ENCODE measurements at places on chromosomes 5 and 9.

- peak; percentile 81 for DNase-seq
Measured at GRCh38 chr9:129141066-129142041, 30.1 kb downstream of the PTPA start.

DNA sequence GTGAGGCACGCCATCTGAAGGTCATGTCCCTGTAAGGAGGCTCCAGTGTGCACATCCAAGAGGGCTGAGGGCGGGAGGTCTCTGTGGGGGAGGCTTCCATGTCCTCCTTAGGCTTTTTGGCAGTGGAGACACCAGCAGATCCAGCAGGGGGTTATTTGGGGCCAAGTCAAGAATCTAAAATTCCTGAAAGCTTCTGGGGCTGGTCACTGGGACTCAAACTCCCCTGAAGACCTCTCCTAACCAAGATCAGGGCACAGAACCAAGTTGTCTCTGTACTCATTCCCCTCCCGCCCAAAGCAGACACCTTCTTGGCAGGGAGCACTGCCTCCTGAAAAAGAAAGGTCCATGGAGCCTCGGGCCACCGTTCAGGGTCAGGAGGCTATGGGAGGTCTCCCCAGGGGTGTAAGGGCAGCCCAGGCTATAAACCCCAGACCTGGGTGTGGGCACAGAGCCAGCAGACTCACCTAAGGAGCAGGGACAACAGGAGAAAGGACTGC is 127.4 kb upstream of the ADRA1B start:
- no peak for DNase-seq

GRCh38 chr9:134373269-134373668 is 47.0 kb downstream of the RXRA start:
- DNase-seq: peak; percentile 59

DNA sequence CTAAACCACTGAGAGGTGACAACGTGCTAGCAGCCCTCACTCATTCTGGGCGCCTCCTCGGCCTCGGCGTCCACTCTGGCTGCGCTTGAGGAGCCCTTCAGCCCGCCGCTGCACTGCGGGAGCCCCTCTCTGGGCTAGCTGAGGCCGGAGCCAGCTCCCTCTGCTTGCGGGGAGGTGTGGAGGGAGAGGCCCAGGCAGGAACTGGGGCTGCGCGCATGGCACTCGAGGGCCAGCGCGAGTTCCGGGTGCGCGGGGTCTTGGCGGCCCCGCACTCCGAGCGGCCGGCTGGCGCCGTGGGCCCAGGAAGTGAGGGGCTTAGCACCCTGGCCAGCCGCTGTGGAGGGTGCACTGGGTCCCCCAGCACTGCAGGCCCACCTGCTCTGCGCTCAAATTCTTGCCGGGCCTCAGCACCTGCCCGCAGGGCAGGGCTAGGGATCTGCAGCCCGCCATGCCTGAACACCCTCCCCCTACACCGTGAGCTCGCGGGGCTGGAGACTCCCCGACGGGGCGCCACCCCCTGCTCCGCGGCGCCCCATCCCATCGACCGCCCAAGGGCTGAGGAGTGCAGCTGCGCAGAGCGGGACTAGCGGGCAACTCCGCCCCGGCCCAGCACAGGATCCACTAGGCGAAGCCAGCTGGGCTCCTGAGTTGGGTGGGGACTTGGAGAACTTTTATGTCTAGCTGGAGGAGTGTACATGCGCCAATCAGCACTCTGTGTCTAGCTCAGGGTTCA is 11.8 kb upstream of the UBE2D2 start:
- no peak for DNase-seq

GRCh38 chr5:38726279-38726678 is 119.5 kb upstream of the OSMR start:
- DNase-seq: no peak

- DNase-seq: peak; percentile 23
Measured at GRCh38 chr5:80254767-80255430, 949 bp downstream of the SERINC5 start.

GRCh38 chr5:148861696-148862095 is 35.3 kb downstream of the ADRB2 start:
- DNase-seq: no peak

DNA sequence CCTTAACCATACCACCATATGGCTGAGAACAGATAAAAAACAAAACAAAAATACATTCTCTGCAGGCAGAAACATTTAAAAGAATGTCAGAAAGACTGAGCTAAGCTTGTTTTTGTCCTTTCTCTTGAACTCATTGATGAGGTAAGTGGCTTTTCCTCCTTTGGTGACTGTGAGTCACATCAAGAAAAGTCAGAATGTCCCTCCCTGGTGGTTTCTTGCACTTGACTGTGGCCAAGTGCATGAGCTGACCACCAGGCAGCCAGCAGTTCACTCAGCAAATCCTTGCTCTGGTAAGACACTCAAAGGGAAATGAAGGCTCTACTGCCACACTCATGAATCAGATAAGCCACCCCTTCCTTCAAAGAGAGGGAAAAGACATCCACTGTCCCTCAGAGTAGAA is 970.9 kb downstream of the TAF11L14 start:
- no peak for DNase-seq

GRCh38 chr5:89065919-89066318 is 182.9 kb upstream of the MEF2C start:
- no peak for DNase-seq

DNA sequence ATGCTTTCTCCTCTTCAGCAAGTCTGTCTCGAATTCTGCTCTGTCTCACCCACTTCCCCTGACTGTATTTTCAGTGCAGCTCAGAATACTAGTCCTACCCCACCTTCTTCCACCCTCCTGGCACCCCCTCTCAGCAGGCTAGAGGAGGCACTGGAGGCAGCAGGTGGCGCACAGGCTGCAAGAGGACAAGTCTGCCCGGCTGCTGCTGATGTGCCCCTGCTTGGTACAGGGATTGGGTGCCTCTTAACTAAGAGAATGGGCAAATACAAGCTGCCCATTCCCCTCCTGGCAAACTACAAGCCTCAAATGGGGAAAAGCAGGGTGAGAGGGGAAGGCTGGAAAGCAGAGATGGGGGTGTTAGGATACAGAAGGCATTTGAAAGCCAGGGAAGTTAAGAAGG is 5.1 kb downstream of the TLN1 start:
- peak; percentile 52 for DNase-seq

GRCh38 chr5:34806532-34806931 is 32.4 kb upstream of the TTC23L start:
- DNase-seq: no peak

GRCh38 chr9:136568288-136569081 is 22.6 kb upstream of the NOTCH1 start:
- DNase-seq: no peak

DNA sequence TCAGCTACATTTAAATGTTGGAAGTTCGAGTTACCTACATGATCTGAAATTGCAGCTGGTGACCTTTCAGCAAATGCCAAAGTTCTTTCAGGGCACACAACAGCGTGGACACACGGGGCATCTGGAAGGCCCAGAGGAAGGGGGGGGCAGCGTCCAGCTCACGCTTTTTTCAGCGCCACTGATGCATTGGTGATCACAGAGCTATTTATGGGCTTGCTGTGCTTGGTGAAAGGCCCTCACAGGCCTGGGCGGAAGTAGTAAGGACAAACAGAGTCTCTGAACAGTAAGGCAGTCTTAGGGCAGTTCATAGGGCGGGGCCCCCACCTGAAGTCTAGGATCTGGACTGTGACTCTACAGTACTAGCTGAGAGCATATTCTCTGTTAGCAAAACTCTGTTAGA is 6.6 kb upstream of the FBP2 start:
- no peak for DNase-seq

DNA sequence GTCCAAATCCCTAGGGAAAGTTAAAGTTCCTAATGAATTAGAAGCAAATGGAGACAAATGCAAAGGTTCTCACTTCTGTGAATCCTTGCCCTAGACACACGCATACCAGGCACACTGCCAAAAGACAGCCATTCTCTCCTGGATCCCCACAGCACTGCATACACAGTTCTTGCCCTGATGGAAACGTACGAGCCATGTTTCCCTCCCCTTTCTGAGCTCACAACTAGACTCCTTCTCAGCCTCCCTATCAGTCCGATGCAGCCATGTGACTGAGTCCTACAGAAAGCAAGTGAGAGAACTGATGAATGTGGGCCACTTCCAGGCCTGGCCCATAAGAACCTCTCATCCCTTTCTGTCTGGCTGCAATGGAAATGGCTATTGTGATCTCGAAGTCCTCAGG is 92.0 kb downstream of the ZNF608 start:
- DNase-seq: no peak

DNA sequence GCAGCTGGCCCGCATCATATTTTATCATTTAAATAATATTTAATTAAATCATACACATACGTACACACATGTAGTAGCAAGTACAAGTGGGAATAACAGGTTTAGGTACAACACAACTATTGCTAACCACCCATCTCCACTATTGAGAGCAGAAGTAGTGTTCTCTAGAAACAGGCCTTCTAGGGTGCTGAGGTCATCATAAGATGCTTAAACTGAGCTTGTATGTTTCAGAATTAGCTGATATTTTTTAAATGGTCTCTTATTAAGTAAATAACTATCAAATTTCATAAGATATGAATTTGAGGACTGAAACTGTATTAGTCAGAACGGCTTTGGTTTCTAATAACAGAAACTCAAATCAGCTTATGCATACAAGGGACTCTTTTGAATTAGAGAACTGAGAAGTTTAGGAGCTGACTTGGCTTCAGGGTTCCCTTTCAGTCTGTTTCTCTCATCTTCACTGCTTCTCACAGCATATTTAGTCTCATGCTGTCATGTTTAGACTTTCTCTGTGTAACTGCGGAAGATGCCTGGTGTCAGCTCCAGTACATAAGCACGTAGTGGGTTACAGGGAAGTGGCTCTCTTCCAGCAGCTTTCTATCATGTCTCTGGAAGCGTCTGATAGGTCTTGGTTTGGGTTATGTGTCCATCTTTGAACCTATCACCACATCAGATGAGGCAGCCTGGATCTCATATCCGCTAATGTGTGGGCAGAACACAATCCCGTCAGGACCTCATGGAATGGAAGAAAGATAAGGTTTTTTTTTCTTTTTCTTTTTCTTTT is 25.0 kb upstream of the OCLN start:
- DNase-seq: peak; percentile 29

GRCh38 chr5:112379542-112380325 is 39.3 kb downstream of the EPB41L4A start:
- DNase-seq: no peak

- no peak for DNase-seq
Measured at GRCh38 chr5:179288101-179288808, 57.0 kb downstream of the ADAMTS2 start.

- DNase-seq: no peak
Measured at GRCh38 chr9:120265791-120266190, 314.2 kb downstream of the CDK5RAP2 start.

- peak; percentile 69 for DNase-seq
Measured at GRCh38 chr5:94276751-94277150, 341.7 kb downstream of the KIAA0825 start.

DNA sequence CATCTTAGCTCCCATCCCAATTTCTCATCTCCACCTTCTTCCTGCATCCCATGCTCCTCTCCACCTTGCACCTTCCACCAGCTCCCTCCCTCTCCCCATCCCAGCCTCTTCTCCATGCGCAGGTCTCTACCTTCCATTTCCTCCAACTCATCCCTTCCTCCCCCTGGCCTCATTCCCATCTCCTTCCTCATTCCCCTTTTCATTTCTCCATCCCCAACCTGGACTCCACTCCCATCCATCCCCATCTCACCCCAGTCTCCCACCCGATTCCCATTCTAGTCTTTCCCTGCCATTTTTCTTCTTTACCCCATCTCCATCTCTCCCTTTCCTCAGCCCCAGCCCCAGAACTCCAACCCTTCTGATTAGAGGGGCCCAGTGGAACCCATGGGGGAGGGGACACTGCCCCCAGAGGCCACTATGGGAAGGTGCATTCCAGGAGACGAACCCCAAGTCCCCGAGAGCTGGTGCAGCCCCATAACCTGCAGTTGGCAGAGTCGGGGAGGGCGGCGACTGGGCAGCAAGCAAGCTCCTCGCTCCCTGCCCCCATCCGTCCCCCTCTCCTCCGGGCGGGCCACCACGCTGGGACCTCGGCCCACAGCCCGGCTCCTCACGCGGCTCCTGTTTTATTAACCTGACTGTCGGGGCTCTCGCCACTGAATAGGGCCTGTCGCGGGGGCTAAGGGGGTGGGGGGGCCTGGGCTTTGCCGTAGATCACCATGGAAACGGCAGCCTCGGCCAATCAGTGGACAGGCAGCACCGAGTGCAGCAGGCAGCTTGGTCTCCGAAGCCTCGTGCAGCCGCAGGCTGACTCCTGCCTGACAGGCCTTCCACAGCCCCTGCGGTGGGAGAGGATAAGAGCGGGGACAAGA is 66.7 kb downstream of the PCDH1 start:
- no peak for DNase-seq

DNA sequence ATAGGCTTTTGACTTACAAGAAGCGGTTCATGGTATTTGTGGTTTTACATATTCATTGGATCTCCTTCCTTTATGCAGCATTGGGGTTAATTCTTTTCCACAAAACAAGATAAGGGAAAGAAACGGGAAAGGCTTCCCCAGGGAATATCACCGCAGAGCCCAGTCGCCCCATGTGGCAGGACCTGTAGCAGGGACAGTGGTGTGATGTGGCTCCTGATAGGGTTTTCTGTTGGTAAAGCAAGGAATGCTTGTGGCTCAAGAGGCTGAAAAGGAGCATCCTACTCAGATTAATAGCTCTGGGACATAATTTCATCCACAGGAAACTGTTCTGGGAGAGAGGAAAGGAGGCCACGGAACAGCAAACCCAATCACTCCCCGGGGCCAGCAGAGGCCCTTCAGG is 699.9 kb downstream of the MTRR start:
- DNase-seq: no peak

GRCh38 chr5:136729901-136730355 is 364.6 kb upstream of the TRPC7 start:
- no peak for DNase-seq

GRCh38 chr5:85931220-85931619 is 686.5 kb upstream of the COX7C start:
- no peak for DNase-seq

DNA sequence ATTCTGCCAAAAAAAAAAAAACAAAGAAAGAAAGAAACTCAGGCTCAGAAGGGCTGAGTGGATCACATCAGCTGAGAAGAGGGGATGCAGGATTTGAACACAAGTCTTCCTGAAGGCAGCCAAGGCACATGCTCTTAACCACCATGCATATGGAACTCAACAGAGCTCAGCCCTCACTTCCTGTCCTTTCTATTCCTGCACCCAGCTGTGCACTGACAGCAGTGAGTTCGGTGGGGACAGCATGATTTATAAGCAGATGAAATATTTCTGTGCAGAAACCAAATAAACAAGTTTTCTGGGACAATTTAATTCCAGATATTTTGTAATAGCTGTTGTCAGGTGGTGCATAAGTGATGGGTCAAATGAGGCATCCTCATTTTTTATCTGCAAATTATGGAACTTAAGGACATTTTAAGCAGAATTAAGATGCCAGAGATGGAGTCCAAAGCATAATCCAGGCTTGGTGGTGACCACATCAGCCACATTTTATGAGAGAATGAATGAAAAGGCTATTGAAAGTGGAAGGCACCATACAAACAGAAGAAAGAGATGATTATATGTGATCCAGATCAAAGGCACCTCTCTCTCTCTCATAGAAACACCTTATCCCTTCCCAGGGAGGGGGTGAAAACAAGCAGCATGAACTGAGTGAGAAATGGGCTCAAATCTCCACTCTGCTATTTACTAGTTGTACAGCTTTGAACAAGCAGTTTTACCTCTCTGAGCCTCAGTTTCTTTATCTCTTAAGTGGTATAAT is 303.6 kb upstream of the MSX2 start:
- no peak for DNase-seq

GRCh38 chr9:30630459-30630858 is 1754.0 kb upstream of the ACO1 start:
- DNase-seq: no peak

- peak; percentile 50 for DNase-seq
Measured at GRCh38 chr5:139657363-139658321, 9.5 kb downstream of the CXXC5 start.

Data from MV-4-11 (cell line).